A549 treated with RU486 at 1 μM for 4 hours (cell line): ENCODE measurements at places on chromosomes 16 and 17. TPM values are rescaled to one million over a fixed set of nuclear protein-coding genes. Genes with fewer than 3 reads are reported as not detected.

The TMC8 gene
- total RNA-seq: 0.18 to 0.43 TPM (median 0.29 TPM) in 5 replicates

The GH1 gene
- not detected in 5 replicates for total RNA-seq

The SLC9A5 gene
- total RNA-seq: 0.89 to 1.6 TPM (median 1.4 TPM) in 5 replicates

The UTS2R gene
- total RNA-seq: not detected in 5 replicates

The BIRC5 gene
- total RNA-seq: 100.0 to 113 TPM (median 108 TPM) in 5 replicates

The CDK3 gene
- total RNA-seq: 3.7 to 5.7 TPM (median 4.5 TPM) in 5 replicates

The SOST gene
- not detected in 5 replicates for total RNA-seq

The CRHR1 gene
- 0.15 to 0.21 TPM in 2 of 5 replicates, not detected in the others for total RNA-seq
